PC-9 (cell line): ENCODE measurements at places on chromosomes 7 and 10.

GRCh38 chr7:66443946-66444345, 184.7 kb upstream of the KCTD7 start:
- H3K36me3 ChIP-seq = no peaks in the 10 kb centered on the region
- H3K4me3 ChIP-seq = no peak overlapping the region
- no peaks in the 10 kb centered on the region for H3K27me3 ChIP-seq
- DNase-seq = no peak
- no peak overlapping the region for H3K27ac ChIP-seq

- peak; percentile 98 for DNase-seq
- peaks cover 75% of the 10 kb centered on the region for H3K4me1 ChIP-seq
- peak overlapping the region; percentile 79 for H3K27ac ChIP-seq
- no peaks in the 10 kb centered on the region for H3K27me3 ChIP-seq
- no peak overlapping the region for H3K4me3 ChIP-seq
- H3K36me3 ChIP-seq = no peaks in the 10 kb centered on the region
Measured at GRCh38 chr7:140625908-140626868, 14.4 kb downstream of the DENND2A start.

GRCh38 chr7:23469150-23469960, 936 bp downstream of the IGF2BP3 start:
- H3K4me1 ChIP-seq = peaks cover 43% of the 10 kb centered on the region
- peak overlapping the region; percentile 92 for H3K27ac ChIP-seq
- H3K36me3 ChIP-seq = peaks cover 9% of the 10 kb centered on the region; the same call in 1 of the 2 replicates
- peak; percentile 39 for DNase-seq
- peak overlapping the region; percentile 73 for H3K4me3 ChIP-seq

- no peak overlapping the region for H3K27ac ChIP-seq
- no peak for DNase-seq
- H3K36me3 ChIP-seq = no peaks in the 10 kb centered on the region
- no peaks in the 10 kb centered on the region for H3K4me1 ChIP-seq
- H3K4me3 ChIP-seq = no peak overlapping the region
- no peaks in the 10 kb centered on the region for H3K27me3 ChIP-seq
Measured at GRCh38 chr10:59611048-59611447, 98.6 kb downstream of the SLC16A9 start.

- 0 out of 2 replicates have a peak overlapping the region, but pooled peaks have one; percentile 43 for H3K27ac ChIP-seq
- no peaks in the 10 kb centered on the region for H3K36me3 ChIP-seq
- H3K4me3 ChIP-seq = no peak overlapping the region
- no peaks in the 10 kb centered on the region for H3K27me3 ChIP-seq
Measured at GRCh38 chr10:30701451-30702173, 72.1 kb upstream of the LYZL2 start.

GRCh38 chr10:123896246-123896927, 4.8 kb upstream of the CPXM2 start:
- H3K27me3 ChIP-seq = peaks cover 32% of the 10 kb centered on the region; the same call in 1 of the 2 replicates
- H3K36me3 ChIP-seq = no peaks in the 10 kb centered on the region
- no peaks in the 10 kb centered on the region for H3K4me1 ChIP-seq
- no peak overlapping the region for H3K4me3 ChIP-seq
- no peak overlapping the region for H3K27ac ChIP-seq

DNA sequence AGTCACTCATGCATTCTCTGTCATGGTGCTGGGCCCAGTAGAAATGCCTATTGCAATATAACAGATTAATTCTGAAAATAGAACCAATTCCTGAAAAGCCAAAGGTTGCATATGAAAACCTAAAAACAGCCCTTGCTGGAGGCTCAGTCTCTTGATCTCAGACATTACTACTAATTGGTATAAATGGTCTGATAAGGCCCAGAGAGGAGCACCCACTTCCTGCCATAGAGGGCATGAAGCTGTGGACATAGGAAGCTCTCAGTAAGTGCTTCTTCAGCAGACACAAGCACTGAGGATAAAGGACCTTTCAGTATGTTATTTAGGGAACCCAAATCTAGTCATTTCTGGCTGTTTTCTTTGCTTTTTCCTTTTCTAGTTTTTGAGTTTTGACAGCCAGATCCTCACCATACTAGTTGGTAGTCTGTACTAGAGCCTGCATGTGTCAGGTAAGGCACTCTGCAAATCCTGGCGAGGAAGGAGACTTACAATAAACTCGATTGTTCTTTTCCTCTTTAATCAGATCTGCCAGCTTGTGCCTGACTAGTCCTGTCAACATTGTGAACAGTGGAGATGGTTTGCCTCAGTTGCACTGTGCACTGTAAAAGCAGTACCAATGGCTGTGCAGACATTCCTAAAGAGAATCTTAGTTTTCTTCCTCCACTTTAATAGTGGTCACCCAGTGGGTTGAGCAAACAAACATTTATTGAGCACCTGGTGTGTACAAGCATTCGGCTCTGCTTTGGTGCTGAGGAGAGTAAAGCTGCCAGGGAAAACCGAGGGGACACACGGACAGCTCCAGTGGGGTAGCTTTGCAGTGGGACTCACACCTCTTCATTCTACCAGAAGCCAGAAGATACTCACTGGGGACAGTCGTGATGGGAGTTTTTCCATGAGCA, 140.9 kb downstream of the CHN2 start:
- H3K36me3 ChIP-seq = no peaks in the 10 kb centered on the region
- no peak for DNase-seq
- H3K27ac ChIP-seq = no peak overlapping the region
- H3K27me3 ChIP-seq = peaks cover 19% of the 10 kb centered on the region

DNA sequence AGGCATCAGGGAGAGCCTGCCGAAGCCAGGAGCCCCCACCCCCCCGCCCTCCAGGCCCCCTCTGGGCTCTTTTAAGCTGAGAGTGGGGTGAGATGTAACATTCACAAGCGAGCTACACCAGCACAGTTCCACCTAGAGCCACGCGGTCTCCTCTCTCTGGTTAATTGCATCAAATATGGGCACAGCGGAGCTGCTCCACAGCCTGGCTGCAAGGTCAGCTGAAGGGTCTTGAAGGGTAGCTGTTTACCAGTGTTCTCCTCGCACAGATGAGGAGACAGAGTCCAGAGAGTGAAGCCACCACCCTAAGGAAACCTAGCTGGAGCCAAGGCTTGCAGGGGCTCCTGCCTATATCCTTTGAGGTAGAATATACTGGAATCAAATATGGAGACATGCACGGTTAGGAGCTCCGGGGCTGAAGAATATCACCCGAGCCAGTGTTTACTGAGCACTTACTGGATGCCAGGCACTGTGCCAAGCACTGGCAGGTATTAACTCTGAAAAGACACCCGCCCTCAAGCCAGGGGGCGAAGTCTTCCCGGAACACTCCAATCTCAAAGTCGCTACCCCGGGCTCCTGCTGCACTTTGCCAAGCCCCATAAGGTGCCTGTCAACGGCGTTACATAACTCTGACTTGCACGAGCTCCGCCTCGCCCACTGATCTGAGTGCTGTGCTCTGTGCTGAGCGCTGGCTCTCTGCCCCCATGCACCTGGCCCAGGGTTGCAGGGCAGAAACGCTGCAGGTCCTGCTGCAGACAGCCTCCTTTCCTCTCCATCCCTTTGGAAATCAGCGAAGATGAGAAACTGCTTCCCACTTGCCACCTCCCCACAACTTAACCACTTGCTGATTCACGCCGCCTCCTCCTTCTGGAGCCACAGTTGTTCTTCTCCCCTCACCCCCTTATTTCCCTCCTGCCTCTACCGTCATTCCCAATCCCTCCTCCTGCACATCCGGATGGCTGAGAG, 5.4 kb downstream of the CHST15 start:
- no peaks in the 10 kb centered on the region for H3K36me3 ChIP-seq
- H3K4me3 ChIP-seq = no peak overlapping the region
- H3K4me1 ChIP-seq = peaks cover 11% of the 10 kb centered on the region; the same call in 1 of the 2 replicates
- no peak overlapping the region for H3K27ac ChIP-seq
- no peaks in the 10 kb centered on the region for H3K27me3 ChIP-seq

GRCh38 chr7:156473476-156474240, 166.9 kb upstream of the RNF32 start:
- no peak overlapping the region for H3K27ac ChIP-seq
- H3K4me3 ChIP-seq = no peak overlapping the region
- peak; percentile 29 for DNase-seq
- H3K4me1 ChIP-seq = no peaks in the 10 kb centered on the region
- no peaks in the 10 kb centered on the region for H3K36me3 ChIP-seq
- H3K27me3 ChIP-seq = peaks cover 90% of the 10 kb centered on the region

DNA sequence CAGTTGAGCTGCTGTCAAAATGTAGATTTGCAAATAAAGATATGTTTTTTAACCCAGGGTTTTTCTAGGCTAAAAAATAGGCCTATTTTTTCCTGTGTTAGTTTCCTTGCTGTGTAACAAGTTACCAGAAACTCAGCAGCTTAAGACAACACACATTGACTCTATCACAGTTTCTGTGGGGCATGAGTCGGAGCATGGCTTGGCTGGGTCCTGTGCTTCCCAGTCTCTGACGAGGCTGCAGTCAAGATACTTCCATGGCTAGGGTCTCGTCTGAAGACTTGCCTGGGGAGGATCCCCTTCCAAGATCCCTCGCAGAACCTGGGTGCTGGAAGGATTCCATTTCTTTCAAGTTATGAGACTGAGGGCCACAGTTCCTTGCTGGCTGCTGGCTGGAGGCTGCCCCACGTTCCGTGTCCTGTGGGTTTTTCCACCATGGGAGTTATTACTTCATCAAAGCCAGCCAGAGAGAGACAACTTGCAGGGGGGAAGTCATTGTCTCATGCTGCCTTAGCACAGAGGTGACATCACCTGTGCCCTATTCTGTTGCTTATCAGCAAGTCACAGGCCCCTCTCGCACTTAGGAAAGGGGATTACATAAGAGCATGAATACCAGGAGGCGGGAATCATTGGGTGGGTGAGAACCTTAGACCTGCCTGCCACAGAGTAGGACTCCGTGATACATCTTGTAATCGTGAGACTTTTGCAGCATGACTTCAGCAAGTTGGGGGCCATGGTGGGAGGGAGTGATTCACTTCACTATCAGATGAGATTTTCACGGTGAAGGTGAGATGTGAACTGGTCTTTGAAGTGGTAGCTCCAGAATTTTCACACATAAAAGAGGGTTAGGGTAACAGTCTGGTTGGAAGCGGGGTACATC, 77.9 kb downstream of the CCNY start:
- peak overlapping the region; percentile 55; the same call in 1 of the 2 replicates for H3K27ac ChIP-seq
- no peak overlapping the region for H3K4me3 ChIP-seq
- no peaks in the 10 kb centered on the region for H3K36me3 ChIP-seq
- no peaks in the 10 kb centered on the region for H3K27me3 ChIP-seq
- peaks cover 26% of the 10 kb centered on the region for H3K4me1 ChIP-seq
- no peak for DNase-seq

DNA sequence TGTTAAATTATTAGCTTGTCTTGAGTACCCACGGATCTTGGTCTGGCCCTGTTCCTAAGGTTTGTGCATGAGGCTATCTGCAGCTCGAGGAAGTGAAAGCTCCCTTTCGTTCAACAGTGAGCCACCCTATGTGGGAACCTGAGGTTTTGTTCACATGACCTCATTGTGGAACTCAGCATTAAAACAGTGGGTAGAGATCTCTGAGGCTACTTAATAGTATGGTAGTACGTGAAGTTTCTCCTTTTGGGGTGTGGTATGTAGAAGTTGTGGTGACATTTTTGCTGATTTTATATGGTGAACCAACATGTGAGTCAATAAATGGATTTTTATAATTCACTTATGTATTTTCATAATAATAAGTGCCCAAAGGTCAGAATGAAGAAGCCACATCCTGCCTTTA, 252.7 kb upstream of the FERD3L start:
- no peak for DNase-seq
- H3K4me3 ChIP-seq = no peak overlapping the region
- H3K4me1 ChIP-seq = no peaks in the 10 kb centered on the region
- H3K27ac ChIP-seq = no peak overlapping the region
